NCI-H446 treated with DMSO at 0.1 percent for 48 hours (cell line): ENCODE measurements at places on chromosomes 2 and 18.

DNA sequence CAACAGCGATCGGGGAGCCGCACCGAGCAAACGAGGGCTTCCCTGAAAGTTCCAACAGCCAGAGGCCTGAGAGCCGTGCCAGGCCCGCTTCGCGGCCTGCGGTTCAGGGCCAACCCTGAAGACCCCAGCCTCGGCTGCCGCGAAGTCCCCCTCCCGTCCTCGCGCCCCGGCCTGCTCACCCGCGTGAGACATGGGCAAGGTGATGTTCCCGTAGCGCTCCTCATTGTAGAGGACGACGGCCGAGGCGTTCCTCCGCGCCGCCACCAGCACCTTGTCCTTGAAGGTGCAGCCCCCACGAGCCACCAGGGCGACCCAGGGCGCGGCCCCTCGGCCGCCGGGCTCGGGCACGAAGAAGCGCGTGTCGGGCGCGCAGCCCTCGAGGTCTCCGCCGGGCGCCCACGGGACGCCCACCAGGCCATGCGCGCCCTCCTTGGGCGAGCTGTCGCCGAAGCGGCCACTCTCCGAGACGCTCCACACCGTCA, 510 bp downstream of the RNF149 start:
- no peak for DNase-seq

- DNase-seq = no peak
Measured at GRCh38 chr2:96336104-96336775, 674 bp downstream of the NCAPH start.

GRCh38 chr2:20614201-20615067, 36.5 kb downstream of the HS1BP3 start:
- no peak for DNase-seq

- no peak for DNase-seq
Measured at GRCh38 chr18:59381949-59382348, 22.9 kb upstream of the LMAN1 start.

GRCh38 chr18:43648002-43648401, 370.7 kb upstream of the SYT4 start:
- no peak for DNase-seq

GRCh38 chr2:203578759-203579643, 43.9 kb upstream of the RAPH1 start:
- no peak for DNase-seq

DNA sequence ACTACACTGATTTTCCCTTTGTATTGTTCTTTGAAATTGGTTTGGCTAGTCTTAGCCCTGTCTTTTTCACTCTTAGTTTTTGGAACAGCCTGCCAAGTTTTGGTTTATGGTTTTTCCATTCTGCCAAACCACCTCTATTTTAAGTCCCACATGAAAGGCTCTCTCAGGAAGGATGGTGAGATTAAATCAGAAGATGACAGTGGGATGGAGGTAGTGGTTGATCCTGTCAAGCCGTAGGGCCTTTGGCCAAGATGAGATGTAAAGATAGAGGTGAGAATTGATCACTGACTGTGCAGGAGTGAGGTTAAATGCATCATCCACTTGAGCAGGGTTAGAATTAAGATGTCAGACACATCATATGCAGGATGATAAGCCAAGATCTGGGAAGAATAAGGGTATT, 948.5 kb downstream of the SLC4A3 start:
- no peak for DNase-seq

DNA sequence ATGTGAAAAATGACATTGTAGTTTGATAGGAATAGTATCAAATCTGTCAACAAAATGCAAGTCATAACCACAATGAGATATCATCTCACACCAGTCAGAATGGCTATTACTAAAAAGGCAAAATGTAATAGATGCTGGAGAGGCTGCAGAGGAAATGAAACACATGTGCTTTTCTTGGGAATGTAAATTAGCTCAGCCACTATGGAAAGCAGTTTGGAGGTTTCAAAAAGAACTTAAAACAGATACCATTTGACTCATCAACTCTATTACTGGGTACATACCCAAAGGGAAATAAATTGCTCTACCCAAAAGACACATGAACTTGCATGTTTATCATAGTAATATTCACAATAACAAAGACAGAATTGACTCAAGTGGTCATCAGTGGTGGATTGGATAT, 572.6 kb downstream of the TRIB2 start:
- DNase-seq = no peak

- DNase-seq = no peak
Measured at GRCh38 chr2:112884869-112885505, 26.0 kb upstream of the IL37 start.

- no peak for DNase-seq
Measured at GRCh38 chr2:11558214-11558886, 24.5 kb downstream of the GREB1 start.

- DNase-seq = no peak
Measured at GRCh38 chr2:174180165-174180724, 68.1 kb downstream of the OLA1 start.

DNA sequence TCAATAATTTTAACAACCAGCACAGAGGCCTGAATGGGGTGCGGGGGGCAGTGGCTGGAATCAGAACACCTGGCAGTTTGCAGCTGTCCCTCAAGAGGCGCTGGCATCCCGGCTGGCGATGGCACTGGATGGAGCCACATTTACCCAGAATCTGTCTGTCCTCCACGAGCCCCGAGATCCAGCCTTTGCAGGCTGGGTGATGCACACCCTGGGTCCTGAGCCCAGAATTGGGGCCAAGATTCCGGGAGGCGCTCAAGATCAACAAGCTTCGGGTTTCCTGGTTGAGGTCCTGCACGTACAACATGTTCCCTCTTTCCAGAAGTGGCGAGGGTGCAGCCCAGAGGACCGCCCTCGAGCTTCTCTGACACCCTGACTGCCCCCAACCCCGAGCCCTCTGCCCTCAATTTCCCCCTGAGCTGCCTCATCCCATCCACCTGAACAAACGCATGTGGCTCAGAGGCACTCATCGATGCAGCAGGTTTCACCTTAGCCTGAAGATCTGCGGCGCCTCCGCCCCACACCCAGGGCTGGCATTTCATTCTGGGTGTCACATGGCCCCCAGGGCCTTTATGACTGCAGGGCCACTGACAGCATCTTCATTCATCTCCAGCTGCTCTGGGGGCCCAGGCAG, 97.5 kb downstream of the TFCP2L1 start:
- no peak for DNase-seq

DNA sequence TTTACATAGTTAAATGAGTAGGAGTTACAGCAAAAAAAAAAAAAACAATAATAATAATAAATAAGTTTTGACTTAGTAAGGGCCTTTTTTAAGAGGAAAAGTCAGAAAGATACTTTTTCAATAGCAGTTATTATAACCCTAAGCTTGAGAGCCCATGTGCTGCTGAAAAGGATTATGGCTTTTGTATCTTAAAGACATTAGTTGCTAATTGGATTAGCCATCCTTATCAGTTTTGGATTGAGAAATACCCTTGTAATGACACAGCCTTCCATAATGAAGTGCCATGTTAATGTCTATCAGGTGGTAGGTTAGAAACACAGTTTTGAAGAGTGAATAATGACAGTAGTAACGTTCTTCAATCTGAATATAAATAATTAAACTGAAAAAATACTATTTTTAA, 554.0 kb downstream of the RIT2 start:
- DNase-seq = no peak
